ENCODE measurements at places on chromosomes 12 and 14. TPM values are rescaled to one million over a fixed set of nuclear protein-coding genes. Genes with fewer than 3 reads are reported as not detected.

DNA sequence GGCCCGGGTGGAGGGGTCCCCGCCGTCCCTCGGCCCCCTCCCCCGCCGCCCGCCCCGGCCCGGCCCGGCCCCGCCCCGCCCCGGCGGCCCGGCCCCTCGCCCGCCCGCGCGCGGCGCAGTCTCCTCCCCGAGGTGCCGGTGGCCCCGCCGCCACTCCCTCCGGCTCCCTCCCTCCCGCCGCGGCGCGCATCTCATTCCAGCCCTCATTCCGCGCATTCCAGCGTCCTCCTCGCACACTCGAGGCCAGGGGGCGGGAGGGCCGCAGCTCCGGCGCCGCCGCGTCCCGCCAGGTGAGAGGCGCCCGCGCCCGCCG lies at the start of gene TEAD4:
Gene TEAD4, plus strand, starts transcription at position 206 of the 313 bp plus-strand sequence.
- DNase-seq = peak; percentile 61

DNA sequence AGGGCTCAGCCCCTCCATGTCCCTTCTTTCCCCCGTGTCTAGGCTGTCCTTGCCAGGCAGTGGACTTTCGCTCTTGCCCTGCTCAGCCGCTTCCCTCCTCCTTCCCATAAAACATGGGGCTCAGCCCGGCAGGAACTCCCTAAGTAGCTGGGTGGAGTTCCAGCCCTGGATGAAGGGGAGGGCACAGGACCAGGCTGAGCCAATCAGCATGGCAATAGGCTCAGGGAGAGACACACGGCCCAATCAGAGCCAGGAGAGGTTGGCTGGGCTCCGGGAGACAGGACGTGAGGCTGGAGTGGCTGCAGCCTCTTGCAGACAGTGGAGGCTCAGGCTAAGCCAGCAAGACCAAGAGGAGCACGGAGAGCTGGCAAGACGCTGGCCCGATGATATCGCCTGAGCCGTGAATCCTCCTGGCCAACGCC lies 54.3 kb downstream of the GALNT9 start:
- peak; percentile 65 for DNase-seq

The HOXC9 gene
- total RNA-seq = not detected

The STAC3 gene
- 12.1 TPM for total RNA-seq

The KCNA5 gene
- total RNA-seq = not detected
